ENCODE measurements at places on chromosomes 6 and 20. TPM values are rescaled to one million over a fixed set of nuclear protein-coding genes. Genes with fewer than 3 reads are reported as not detected.
A peak's percentile ranks its signal among the peaks of the same experiment; 100 is the strongest.

- peaks cover 14% of the 10 kb centered on the region for H3K4me1 ChIP-seq
- H3K27me3 ChIP-seq: no peaks in the 10 kb centered on the region
- DNase-seq: no peak
- no peak overlapping the region for H3K4me3 ChIP-seq
- H3K27ac ChIP-seq: no peak overlapping the region
These were observed 42.6 kb upstream of the PXDC1 start for GRCh38 chr6:3794092-3794491.

Gene ANKRD66
- total RNA-seq: not detected

DNA sequence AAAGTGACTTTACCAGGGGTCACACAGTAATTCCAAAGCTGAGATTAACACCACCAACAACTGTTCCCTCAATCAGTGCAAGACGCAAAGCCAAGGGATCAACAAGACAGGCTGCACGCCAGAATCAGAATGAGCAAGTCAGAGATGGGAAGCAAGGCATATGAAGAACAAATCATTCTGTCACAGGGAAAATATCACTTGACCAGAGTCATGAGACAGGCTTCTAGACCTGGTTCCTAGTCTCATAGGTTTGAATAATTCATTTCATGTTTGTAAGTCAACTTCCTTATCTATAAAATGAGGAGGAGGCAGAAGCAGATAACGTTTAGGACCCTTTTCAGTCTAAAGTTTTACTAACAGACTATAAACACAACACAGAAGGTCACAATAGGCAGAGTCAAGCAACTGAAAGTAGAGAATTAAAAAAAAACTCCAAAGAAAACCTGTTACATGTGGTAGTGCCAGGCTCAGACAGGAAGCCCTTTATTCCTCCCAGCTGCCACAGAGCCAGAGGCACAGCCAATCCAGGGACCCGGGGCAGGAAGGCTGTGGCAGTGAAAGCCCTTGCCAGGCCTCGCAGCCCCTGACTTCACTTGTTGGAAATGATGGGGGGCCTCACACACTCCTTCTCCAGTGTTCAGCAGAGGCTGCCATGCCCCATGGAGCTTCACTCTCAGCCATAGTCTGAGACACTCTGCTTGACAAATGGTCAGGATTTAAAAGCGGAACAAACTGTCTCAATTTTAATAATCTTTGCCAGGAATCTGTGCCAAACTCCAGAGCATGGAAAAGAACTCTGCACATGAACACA is 29.2 kb upstream of the DST start:
- H3K36me3 ChIP-seq: no peaks in the 10 kb centered on the region
- peak overlapping the region; percentile 19 for H3K27ac ChIP-seq
- no peak overlapping the region for H3K4me3 ChIP-seq
- no peaks in the 10 kb centered on the region for H3K27me3 ChIP-seq

Gene ESR1
- total RNA-seq: 3.8 TPM

DNA sequence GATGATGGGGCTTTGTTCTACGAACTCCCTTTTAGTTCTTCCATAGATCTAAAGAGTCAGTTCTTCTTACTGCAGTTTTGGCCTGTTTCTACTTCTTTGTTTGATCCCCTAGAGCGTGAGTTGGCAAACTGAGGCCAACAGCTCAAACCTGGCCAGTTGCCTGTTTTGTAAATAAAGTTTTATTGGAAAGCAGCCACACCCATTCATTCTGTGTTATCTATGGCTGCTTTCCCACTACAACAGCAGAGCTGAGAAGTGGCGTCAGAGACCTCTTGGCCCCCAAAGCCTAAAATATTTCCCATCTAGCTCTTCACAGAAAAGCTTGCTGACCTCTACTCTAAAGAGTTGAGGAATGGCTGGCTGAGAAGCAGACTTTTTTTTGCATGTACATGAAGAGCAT is 52.2 kb downstream of the EYA2 start:
- no peak overlapping the region for H3K4me3 ChIP-seq
- H3K27ac ChIP-seq: peak overlapping the region; percentile 83
- DNase-seq: no peak
- H3K36me3 ChIP-seq: no peaks in the 10 kb centered on the region
- H3K27me3 ChIP-seq: no peaks in the 10 kb centered on the region

- no peak for DNase-seq
- H3K27ac ChIP-seq: no peak overlapping the region
- no peaks in the 10 kb centered on the region for H3K36me3 ChIP-seq
- H3K4me3 ChIP-seq: no peak overlapping the region
- H3K27me3 ChIP-seq: no peaks in the 10 kb centered on the region
- peaks cover 15% of the 10 kb centered on the region for H3K4me1 ChIP-seq
These were observed 57.6 kb downstream of the MEP1A start for GRCh38 chr6:46850792-46851191.

GRCh38 chr6:39700362-39700761 is 24.8 kb downstream of the KIF6 start:
- H3K27ac ChIP-seq: no peak overlapping the region
- H3K4me1 ChIP-seq: no peaks in the 10 kb centered on the region
- no peak for DNase-seq

Gene TP53TG5
- total RNA-seq: not detected

DNA sequence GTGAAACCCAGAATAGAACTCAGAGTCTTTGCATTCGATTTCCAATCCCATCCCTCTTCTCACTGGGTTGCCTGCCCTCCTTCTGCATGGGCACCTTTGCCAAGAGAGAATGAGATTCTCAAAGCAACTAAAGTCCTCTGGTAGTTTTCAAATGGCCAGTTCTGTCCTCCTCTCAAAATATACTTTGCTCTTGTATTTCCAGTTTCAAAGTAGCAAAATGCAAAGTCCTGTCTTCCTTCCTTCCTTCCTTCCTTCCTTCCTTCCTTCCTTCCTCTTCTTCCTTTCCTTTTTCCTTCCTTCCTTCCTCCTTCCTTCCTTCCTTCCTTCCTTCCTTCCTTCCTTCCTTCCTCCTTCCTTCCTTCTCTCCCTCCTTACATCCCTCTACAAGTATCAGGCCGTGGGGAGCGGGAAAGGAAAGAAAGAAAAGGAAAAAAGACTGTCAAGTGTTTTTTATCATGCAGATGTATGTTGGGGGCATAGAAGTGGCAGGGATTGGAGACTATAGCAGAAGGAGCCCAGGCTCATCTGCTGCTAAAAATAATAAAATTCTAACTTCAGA is 265.2 kb downstream of the CD83 start:
- no peak for DNase-seq
- no peak overlapping the region for H3K4me3 ChIP-seq
- no peaks in the 10 kb centered on the region for H3K27me3 ChIP-seq
- H3K36me3 ChIP-seq: no peaks in the 10 kb centered on the region

Gene BPI
- total RNA-seq: not detected

- no peaks in the 10 kb centered on the region for H3K36me3 ChIP-seq
- H3K27me3 ChIP-seq: no peaks in the 10 kb centered on the region
- H3K27ac ChIP-seq: no peak overlapping the region
- H3K4me1 ChIP-seq: no peaks in the 10 kb centered on the region
- no peak for DNase-seq
These were observed 13.0 kb downstream of the GFOD1 start for GRCh38 chr6:13474360-13474759.
